ENCODE measurements at places on chromosomes 5 and 9. TPM values are rescaled to one million over a fixed set of nuclear protein-coding genes. Genes with fewer than 3 reads are reported as not detected.

CAMK2A gene
- 0.39 TPM for polyA plus RNA-seq

FAM81B gene
- polyA plus RNA-seq, result 0.66 TPM

OTP gene
- 0.18 TPM for polyA plus RNA-seq

ACOT12 gene
- 0.14 TPM for polyA plus RNA-seq

STK32A gene
- 0.09 TPM for polyA plus RNA-seq

ADAMTS2 gene
- polyA plus RNA-seq, result 1.3 TPM

GRCh38 chr9:129307227-129307970 lies 129.3 kb upstream of the IER5L start:
- no peak for DNase-seq

DNA sequence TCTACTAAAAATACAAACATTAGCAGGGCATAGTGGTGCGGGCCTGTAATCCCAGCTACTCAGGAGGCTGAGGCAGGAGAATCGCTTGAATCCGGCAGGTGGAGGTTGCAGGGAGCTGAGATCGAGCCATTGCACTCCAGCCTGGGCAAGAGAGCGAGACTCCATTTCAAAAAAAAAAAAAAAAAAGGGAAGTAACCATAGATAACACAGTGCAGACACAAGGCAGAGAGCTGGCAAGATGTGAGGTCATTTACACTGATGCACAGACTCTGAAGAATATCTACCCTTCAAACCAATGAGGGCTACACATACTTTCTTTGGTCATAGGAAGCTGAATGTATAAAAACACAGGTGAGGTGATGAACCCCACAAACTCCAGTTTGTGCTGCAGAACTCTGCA lies 131.9 kb downstream of the DCP2 start:
- DNase-seq, result no peak

DNA sequence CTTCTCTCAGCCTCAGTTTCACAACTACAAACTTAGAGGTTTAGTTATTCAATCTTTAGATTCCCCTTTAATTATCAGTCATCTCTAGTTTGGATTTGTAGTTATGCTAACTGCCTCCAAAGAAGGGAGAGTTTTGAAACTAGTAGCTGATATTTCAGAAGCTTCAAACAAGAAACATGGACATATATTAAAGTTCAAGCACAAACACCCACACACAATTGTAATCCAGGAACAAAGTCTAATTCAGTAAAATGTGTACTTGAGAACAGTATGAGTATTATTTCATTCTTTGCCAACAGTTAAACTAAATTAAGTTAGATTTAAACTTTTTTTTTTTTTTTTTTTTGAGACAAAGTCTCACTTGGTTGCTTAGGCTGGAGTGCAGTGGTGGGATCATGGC lies 71.2 kb upstream of the ABCA1 start:
- DNase-seq, result no peak

DNA sequence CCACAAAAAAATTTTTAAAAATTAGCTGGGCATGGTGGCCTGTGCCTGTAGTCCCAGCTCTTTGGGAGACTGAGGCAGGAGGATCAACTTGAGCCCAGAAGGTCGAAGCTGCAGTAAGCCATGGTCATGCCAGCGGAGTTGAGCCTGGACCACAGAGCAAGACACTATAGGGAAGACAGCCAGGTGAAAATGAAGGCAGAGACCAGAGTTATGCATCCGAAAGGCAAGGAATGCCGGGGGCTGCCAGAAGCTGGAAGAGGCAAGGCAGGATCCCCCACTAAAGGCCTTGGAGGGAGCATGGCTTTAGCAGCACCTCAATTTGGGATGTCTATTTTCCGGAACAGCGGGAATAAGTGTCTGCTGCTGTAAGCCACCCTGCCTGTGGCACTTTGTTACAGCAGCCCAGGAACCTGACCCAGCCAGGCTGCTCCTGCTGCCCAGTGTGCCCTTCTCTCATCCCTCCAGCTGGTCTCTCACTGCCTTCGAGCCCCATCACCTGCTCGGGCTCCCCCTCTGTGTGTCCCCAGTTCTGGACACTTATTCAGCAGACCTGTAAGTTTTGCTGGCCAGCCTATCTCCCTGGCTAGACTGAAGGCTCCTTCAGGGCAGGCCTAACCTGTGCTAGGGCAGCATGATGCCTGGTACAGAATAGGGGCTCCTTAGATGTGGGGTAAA lies 16.8 kb upstream of the JADE2 start:
- DNase-seq, result no peak

DNA sequence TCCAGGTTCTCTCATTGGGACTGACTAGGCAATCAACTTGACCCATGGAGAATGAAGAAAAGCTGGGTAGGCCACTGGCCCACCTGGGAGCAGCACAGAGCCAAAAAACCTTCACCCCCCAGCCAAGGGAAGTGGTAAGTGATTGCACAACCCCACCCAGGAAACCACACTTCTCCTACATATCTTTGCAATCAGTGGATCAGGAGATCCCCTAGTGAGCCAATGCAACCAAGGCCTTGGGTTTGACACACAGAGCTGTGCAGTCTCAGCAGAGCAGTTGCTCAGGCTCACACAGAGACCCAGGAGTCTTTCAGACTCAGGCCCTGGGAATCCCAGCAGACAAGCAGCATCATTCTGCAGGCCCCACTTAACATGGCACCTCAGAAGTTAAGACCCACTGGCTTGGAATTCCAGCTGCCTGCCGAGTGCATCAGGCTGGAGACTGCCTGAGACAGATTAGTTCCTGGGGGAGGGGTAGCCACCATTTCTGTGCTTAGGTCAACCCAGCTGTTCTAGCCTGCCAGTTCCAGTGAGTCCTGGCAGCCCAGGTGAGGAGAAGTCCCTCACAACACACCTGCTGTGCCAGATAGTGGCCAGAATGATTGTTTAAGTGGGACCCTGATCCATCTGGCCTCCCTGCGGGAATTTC lies 136.4 kb downstream of the SAXO1 start:
- DNase-seq, result no peak

DNA sequence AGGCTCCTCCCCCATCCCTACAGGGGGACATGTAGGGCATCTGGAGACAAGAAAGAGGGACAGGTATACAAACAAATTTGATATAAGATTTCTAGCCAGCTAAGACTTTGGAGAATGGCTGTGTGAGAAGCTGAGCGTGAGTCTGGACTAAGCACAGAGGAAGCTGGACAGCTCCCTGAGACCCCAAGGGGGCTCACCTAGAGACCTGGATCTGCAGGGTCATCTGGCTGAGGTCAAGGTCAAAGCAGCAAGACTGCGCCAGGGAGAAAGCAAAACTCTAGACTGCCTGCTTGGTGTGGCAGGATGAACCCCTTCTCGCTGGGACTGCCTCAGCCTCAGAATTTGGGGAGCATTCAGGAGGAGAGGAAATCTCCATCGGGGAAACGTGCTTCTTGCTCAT lies 8.0 kb upstream of the GSN start:
- DNase-seq, result no peak

- no peak for DNase-seq
Observed at GRCh38 chr9:2966565-2967300, 122.8 kb upstream of the PUM3 start.

- no peak for DNase-seq
Observed at GRCh38 chr9:98712987-98713386, 4.3 kb upstream of the GABBR2 start.

DNA sequence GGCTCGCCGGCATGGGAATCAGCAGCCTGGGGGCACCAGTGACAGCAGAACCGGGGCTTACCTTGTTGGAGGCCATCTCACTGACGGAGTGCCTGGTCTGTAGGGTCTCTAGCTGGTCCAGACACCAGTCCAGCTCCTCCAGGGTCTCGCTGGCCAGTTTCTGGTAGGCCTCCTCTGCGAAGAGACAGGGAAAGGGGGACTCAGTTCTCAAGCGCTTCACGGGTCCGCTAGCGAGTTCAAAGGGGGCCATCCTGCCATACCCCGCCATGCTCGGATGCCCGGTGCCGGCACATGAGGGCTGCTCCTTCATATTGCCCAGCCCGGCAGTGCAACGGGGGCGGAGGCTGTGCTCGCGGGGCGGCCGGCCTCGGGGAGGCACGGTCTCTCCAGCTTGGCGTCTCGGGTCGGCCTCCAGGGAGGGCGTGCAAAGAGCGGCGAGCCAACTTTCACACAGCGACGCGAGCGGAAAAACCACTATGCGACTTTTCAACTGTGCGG lies 456.0 kb downstream of the RAB3C start:
- no peak for DNase-seq

- DNase-seq, result no peak
Observed at GRCh38 chr5:126954981-126955380, 75.4 kb downstream of the MARCHF3 start.

DNA sequence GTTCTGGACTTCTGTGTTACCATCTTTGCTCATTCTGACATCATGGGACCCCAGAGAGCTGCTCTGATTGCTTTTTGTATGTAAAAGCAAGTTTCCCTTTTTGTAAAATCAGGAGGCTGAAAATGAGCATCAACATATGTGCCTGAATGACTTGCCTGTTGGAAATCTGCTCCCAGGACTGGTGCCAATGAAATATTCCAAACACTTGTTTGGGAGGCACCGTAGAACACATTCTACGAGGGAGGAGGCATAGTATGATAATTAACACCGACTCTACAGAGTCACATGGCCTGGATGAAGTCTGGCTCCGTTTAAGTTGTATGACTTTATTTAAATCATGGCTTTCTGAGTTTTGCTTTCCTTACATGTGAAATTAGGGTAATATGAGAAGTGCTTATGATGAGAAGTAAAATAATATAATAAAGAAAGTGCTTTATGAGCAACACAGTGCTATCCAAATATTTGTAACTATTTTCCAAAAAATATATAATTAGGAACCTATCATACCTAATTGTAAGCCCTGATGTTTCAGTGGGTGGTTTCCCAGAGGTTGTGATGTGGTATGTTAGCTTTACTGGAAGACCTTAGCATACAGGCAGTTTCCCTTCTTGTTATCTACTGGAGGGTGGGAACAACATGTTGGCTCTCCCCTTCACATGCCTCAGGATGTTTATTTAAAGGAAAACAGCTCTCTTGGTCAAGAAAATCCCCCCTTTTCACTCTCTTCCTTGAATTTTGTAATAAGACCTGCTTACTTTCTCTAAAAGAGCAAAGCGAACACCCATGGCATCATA lies 238.1 kb downstream of the FBXL7 start:
- no peak for DNase-seq

- DNase-seq, result no peak
Observed at GRCh38 chr5:28397502-28397941, 1359.1 kb upstream of the CDH9 start.

DNA sequence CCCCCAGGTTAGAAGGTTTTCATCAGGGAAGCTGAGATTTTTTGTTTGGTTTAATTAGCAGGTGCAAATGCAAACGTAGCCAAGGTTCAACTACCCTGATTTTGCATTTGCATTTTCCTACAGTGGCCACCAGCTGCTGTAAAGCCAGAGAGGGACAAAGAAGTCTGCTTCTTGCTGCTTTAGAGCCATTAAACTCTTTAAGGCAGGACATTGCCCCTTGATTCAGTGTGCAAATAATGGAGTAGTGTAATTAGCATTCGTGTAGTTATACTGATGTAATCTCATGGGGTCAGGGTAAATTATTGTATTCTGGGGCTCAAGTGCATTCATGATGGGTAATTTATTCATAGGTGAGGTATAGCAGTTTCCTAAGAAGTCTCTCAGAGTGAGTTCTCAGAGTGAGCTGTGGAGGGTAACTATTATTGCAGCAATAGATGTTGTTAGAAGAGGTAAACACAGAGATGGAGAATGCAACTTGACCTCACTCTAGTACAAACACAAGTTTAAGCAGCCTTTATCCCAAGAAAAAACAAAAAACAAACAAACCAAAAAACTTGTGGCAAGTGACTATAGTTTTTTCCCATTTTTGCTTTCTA lies 526.5 kb downstream of the KIF4B start:
- no peak for DNase-seq
